ENCODE measurements at places on chromosomes 11 and 22. TPM values are rescaled to one million over a fixed set of nuclear protein-coding genes. Genes with fewer than 3 reads are reported as not detected.

OR52I2 gene
- total RNA-seq = not detected

PSMC3 gene
- total RNA-seq = 202 TPM

DNA sequence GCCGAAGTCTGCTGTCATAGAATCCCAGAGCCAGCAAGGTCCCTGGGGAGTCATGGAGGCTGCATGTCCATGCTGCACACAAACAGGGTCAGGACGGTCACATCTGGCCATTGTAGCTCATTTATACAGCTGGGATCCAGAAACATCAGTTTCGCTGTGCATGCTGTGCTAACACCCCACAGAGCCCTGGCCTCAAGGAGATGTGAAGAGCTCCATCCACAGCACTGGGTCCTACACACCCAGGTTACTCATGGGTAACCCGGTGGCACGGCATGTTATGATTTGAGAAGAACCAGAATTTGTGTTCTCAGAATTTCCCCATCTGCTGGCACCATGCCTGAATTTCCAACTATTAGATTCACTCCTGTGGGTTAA lies 146.3 kb upstream of the ARHGAP20 start:
- peak; percentile 77 for DNase-seq

HBG1 gene
- total RNA-seq = not detected

PPFIA1 gene
- 43.4 TPM for total RNA-seq

- peak; percentile 78 for DNase-seq
Measured at GRCh38 chr11:111913997-111914396, 1.5 kb downstream of the HSPB2 start.

DNA sequence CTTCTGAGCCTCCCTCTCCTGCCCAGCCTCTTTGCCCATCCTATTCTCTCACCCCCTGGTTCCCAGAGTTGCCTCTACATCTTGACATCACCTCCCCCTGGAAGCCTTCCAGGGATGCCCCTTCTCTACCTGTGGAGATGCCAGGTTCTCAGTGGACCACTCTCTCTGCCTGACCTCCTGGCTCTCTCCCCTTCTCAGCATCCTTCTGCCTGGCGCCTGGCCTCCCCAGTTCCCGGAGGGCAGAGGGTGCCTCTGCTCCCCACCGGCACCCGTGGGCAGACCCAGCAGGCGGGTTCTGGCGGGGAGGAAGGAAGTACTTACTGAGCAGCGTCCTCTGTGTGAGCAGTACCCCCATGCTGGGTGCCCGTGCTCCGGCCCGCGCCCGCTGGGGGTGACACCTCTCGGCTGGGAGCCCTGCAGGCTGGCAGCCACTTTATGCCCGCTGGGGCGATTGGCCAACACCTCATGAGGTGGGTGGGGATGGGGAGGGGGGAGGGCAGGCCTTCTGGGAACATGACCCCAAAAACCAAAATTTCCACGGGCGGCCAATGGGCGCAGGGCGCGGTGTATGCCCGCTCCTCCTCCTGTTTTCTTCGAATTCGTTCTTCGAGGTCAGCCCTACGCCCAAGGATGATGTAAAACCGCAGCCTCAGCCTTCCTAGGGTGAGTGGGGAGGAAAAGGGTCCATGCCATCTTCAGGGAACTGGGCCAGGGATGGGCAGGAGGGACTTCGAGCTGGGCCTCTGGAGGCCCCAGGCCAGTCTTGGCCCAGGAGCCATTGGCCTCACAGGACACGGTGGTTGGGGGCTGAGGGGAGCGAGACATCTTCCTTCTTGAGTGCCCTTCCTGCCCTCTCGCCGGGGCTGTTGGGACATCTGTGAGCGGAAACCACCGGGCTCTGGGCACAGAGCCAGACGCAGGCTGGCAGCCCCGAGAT lies at the start of gene OSM:
OSM (minus strand) TSS at position 407 of the 937 bp plus-strand sequence; CDS start at position 355, 52 bp downstream.
- peak; percentile 82 for DNase-seq

MGAT3 gene
- 1.4 TPM for total RNA-seq

DNA sequence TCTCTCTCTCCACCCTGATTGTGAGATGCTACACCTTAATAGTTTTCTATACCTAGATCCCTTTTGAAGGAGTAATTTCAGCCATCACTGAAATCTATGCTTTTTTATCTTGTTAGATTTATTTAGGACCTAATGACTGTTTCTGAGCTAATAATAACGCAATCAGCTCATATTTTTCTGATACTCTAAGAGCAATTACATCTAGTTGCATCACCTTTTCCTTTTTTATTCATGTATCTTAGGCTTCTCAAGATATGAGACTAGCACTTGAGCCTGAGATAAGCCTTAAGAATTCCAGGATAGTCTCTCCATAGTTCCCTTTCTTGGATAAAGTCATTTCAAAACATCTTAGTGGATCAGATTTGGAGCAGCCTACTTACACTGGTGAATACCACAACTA lies 25.1 kb upstream of the CAVIN3 start:
- DNase-seq = no peak

DNA sequence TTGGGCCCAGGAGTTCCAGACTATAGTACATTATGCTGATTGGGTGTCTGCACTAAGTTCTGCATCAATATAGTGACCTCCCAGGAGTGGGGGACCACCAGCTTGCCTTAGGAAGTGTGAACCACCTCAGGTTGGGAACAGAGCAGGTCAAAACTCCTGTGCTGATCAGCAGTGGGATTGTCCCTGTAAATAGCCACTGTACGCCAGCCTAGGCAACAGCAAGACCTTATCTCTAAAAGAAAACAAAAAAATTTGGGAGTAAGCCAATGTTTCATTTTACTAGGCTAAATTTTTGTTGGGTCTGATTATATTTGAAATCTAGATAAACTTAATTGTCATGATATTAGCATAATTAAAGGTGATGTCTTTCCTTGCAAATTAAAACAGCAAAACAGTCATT lies 3.4 kb downstream of the DEPDC5 start:
- no peak for DNase-seq

CCDC81 gene
- total RNA-seq = 1.8 TPM

DNA sequence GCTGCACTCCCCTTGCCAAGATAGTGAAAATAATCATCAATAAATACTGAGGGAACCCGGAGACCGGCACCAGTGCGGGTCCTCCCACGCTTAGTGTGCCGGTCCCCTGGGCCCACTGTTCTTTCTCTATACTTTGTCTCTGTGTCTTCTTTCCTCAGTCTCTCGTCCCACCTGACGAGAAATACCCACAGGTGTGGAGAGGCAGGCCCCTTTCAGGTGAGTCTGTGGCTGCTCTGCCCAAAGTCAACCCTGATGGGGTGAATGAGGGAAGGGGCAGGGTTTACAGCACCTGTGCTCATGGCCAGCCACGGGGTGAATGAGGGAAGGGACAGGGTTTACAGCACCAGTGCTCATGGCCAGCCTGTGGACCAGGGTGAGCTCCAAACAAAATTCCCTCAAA lies 4.7 kb downstream of the BET1L start:
- no peak for DNase-seq

MMP11 gene
- total RNA-seq = 9.7 TPM

GRCh38 chr11:12240677-12241076 lies 130.3 kb downstream of the MICAL2 start:
- no peak for DNase-seq

GNG3 gene
- 2.8 TPM for total RNA-seq

OR5B2 gene
- total RNA-seq = not detected

- DNase-seq = no peak
Measured at GRCh38 chr11:134207538-134208239, 16.1 kb downstream of the NCAPD3 start.

DNA sequence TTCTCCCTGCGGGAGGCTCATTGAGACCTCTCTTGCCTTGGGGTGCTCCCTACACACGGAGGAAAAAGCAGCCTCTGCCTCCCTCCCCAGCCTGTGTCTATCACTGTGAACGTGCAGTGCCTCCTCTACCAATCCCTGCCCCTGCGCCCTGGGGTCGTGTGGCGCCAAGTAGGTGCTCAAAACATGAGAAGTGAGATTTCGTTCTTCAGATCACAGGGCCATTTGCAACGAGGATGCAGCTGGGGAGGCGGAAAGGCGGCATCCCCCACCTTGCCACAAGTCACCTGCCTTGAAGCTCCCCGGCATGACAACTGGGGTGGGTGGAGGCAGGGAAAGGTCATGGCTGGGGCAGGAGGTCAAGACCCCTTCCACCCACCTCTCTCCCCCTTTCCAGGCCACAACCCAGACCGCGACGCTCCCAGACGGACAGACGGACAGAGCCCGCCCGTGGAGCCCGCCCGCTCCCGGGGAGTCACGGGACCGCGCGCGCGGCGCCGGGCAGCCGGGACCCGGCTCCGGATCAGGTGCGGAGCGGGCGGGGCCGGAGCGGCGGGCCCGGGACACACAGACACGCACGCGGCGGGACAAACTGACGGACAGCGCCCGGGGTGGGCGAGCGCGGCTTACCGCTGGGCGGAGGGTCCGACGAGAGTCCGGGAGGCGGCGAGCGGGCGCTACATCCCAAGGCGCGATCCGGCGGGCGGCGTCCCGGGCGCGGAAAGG lies 485 bp downstream of the KCNJ4 start:
- DNase-seq = no peak

GRCh38 chr11:118047749-118048148 lies 29.1 kb upstream of the TMPRSS4 start:
- no peak for DNase-seq

MMP8 gene
- not detected for total RNA-seq

VSIG10L2 gene
- not detected for total RNA-seq

- DNase-seq = no peak
Measured at GRCh38 chr11:26522912-26523610, 49.0 kb downstream of the MUC15 start.

DNA sequence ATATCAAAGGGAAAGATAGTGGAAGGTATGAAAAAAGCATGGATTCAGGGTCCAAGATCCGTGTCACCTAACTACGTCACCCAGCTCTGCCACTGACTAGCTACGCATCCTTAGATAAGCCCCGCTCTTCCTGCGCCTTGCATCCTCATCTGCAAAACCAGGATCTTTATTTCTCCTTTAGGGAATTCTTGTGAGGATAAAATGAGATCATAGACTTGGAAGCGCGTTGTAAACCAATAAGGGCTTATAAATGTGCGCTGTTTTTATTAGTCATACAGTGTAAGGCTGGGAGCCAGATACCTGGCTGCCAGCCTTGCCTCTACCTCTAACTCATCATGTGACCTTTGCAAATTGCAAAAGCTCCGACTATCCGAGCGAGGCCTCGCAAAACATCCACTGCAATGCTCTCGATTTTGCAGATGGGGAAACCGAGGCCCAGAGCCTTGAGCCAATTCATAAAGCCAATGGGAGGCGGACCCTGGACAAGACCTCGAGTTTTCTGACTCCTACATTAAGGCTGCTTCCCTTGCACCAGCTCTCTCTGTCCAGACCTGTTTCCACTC lies 753 bp downstream of the PRPF19 start:
- peak; percentile 58 for DNase-seq

- DNase-seq = no peak
Measured at GRCh38 chr22:25482868-25483639, 81.4 kb upstream of the GRK3 start.
